ENCODE measurements at places on chromosomes 2 and 18.

DNA sequence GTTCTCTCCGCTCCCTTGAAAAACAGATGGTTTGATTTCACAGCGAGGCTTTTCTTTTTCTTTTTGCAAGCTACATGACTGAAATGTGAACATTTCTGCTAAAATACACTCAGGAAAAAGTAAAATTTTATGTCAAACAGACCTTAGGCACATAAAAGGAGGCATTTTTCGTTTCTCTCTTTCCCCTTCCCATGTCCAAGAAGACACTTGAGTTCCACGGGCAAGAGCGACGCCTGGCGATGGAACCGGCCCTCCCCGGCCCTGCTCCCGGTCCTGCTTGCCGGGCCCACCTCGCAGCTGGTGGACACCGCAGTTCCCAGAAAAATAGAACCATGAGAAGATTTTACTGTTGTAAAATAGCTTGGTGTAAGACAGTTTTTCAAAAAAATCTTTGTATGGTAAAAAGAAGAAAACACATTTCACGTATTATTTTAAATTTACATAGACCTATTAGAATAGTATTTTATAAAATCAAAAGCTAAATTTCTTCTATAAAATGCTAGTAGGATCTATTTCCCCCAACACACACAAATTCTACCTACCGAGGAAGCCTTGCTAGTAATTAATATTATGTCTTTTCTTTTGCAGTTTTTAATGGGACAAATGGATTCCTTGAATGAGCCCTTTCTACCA is 2.3 kb upstream of the ALKAL2 start:
- DNase-seq: peak; percentile 24

- no peak for DNase-seq
These were observed 33.1 kb upstream of the MBP start for GRCh38 chr18:77165503-77166188.

DNA sequence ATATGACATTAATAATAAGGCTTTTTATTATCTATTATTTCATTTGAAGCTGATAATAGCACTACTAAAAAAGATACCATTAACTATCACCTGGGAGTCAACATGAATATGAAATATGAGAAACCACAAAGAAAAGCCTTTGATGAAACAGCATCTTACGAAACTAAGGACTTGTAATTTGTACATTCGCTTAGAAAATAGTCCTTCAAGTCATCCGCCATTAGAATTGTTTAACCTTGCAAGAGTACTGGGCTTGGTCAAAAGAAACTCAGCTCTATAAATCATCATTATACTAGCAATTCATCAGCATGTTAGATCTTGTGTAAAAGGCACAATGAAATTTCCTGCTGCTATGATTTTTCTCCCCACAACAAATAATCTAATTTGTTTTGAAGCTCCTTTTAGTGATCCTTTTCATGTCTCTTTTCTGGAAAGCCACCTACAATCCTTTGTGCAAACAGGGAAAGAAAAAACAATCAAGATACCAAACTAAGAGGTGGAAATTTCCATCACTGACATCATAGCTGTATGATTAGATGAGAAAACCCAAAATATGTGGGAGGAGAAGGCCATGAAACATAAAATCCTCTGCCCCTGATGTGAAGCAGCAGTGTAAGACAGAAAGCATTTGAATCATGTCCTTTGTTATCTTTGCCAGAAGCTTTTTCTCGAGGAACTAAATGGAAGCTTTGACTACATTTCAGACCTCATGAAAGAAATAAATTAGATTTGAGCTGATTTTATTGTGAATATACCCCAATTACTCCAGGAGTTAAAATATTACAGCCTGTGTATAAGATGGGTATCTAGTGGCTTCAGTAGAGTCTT is 31.2 kb downstream of the SCN9A start:
- DNase-seq: peak; percentile 43

DNA sequence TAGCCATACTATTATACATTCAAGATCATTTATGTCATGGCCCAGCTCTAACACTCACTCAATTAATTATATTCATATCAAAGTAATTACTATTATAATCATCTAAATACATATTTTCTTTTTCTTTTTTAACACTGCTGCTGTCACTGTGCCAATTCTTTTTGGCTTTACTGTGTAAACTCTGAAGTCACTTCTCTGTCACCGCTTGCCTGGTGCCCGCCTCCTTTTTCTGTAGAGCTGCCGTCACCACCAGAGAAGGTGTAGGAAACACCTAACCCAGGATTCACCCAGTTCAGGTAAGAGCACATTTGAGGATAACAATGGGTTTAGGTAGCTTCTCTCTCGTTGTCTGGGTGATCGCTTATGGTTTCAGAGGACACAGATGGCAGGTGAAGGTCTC is 93.3 kb downstream of the AOX1 start:
- no peak for DNase-seq

DNA sequence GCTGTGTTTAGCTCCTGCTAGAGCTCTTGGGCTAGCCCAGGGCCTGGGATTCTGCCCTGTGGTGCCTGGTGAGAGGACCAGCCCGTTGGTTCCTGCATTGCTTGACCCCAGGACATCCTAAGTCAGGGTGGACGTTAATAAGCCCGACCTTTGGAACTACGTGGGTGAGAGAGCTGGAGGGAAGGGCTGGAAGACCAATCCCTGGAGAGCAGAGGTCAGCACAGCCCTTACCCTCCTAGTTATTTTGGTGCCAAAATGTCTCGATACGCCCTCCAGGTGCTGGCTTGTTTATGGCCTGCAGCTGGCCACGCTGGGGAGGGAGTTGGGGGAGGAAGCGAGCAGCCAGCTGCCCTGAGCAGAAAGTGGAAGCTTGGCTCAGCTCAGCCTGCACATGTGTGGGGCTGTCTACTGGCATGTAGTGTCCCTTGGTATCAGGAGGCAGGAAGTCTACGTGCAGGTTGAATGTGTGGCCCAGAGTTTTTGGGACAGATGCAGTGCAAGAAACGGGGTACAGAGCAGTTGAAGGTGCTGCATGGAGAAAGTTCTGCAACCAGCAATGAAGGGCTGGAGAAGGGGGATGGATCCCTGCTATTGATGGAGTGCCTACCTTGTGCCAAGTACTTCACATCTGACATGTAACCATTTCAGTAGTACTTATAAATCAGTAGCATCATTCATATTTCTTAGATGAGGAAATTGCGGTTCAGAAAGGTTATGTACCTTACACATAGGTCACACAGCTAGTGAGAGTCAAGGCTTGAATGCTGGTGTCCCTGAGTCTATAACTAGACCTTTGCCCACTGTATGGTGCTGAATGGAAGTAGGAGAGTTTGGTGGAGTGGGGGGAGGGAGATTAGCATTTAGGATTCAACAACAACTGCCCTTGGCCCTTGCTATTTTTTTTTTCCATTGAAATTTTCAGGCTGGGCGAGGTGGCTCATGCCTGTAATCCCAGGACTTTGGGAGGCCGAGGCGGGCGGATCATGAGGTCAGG is 5.0 kb upstream of the DGKD start:
- no peak for DNase-seq

- DNase-seq: peak; percentile 57
These were observed 89.7 kb downstream of the KCTD1 start for GRCh38 chr18:26458526-26459232.

DNA sequence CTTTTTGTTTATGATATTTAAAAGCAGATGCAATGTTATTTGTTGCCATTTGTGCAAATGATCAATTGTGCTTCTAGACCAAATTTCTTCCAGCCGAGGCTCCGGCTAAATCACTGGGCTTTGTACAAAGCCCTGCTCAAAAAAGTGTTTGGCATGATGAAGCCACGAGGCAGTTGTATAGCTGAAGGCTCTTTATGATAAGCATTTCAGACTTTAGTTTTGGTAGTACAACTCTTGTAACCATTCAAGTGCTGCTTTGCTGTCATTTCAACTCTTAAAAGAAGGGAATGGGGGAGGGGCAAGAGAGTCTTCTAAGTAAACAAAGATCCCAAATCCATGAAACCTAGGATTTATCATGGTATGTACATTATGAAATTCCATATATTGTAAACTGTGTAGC is 3.3 kb upstream of the ZNF532 start:
- DNase-seq: no peak

DNA sequence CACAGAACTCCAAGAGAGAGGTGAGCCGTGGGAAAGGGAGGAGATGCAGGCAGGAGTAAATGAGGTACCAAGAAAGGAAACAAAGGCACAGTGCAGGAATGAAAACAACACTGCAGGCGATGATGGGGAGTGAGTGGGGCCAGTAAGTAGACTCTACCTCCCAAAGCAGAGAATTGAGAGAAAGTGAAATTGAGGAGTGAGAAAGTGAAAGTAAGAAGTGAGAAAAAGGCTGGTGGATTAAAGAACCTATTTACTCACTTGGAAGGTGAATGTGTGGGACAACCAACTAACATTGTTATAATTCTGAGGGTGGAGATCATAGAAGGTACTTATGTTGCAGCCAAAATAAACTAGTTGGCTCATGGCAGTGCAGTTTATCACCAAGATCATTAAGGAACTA is 193.1 kb upstream of the TMEM200C start:
- no peak for DNase-seq

DNA sequence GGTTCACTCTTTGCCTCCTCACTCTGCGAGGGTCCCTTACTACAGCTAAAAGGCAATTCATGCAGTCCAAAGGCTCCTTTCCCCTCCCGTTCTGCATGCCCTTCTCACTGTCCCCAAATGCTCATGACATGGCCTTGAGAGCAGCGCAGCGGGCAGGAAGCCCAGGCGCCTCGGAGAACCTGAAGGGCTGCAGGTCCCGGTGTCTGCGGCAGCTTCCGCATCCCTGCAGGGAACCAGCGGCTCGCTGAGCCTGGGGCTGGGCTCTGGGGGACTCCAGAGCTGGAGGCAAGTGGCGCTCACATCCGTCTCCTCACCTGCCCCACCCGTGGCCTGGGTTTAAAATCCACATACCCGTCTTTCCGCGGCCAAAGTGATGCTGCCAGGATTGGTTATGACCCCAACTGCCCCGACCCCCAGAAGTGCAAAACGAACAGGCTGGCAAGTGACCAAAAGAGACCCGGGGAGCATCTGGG is 462 bp upstream of the CIDEA start:
- DNase-seq: no peak

DNA sequence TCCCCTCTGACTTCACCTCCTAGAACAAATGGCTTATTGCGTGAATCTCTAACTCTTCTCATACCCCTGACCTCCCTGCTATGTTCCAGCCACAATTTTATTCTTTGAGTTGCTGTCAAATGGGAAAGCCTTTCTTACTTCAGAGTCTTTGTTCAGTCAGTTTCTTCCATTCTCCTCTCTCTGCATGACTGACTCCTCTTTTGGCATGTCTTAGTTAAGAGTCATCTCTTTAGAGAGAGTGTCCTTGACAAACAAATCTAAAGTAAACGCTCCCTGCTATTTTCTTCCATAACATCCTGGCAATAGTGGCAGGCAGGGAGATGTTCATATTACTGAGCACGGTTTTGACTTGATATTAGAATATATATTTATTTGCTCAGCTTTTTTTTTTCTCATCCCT is 170.7 kb upstream of the ERBB4 start:
- DNase-seq: no peak

DNA sequence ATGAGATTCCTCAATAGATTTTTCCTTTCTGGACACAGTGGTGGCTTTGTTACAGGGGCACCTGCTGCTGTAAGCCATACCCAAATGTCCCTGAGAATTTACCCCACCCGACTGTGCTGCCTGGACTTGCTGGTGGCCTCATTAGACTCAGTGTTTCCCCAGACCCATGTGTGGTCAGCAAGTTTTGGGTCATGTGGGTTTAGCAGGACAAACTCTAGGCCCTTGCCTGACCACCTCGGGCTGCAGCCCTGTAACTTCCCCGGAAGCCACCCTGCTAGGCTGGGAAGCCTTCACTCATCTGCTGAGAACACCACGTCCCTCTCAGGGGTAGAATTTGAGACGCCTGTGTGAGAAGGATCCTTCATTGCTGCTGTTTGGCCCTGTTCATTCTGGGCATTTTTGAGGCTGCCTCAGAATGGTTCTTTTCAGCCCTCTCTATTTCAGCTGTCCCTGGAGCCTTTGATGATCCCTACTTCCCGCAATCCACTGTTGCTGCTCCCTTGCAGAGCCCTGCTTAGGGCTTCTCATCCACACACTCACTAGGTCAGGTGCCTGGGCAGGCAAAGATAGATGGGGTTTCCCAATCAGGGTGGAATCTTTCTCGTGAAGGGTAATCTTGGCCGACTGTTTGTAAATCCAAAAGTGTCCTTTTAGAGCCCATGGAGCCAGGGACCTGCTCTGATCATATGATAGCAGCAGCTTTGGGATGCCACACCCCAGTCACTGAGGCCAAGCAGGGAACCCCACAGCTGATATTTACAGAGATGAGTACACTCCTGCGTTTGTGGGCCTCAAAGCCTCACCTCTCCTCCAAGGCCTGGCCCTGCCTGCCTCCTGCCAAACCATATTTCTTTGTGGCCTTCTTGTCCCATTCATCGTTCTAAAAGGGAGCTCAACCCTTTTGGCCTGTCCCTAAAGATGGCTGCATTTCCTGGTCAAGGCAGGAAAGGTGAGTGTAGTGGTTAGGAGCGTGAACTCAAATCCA is 6.7 kb downstream of the EHD3 start:
- DNase-seq: no peak

- DNase-seq: no peak
These were observed 10.5 kb downstream of the GLI2 start for GRCh38 chr2:120746144-120746543.

GRCh38 chr18:79950515-79951341 is 725 bp downstream of the SLC66A2 start:
- no peak for DNase-seq

DNA sequence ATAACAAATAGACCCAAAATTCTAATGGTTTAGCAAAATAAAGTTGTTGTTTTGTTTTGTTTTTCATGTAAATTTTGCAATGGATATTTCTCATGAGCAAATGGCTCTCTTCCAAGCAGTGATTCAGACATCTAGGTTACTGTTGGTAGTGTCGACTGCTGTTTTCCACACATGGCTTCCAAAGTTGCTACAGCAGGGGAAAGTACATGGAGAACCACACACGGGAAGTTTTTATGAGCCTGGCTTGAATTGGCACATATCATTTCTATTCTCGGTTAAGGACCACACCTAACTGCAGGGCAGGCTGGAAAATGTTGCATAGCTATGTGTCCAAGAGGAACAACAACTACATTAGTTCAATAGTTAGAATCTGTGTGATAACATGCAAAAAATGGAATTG is 262.1 kb downstream of the GALNT13 start:
- no peak for DNase-seq

DNA sequence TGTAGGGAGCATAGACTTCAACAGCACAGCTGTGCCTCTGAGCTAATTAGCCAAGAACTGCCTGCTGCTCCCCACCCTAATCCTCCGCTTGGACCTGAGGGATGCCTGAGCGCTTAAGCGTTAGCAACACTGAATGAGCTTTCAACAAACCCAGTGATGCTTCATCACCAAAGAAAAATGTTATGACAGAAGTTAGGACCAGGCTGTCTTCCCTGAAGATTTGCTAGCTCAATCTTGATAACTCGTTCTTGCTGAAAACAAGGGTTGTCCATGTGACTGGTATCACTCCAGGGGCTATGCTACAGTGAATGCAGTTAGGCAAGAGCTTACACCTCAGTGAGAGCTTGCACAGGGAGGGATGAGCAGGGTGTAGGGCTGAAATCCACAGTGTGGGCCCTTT is 190.7 kb upstream of the SIX2 start:
- no peak for DNase-seq
